Stimulated activated CD8-positive, alpha-beta memory T cell treated with anti-CD3 and anti-CD28 coated beads, Interleukin-4, amount 100 ng/mL, for 1 hour (primary cell): ENCODE measurements at places on chromosomes 16 and 17.

GRCh38 chr16:73033271-73033998 lies 14.5 kb downstream of the ZFHX3 start:
- DNase-seq = no peak

DNA sequence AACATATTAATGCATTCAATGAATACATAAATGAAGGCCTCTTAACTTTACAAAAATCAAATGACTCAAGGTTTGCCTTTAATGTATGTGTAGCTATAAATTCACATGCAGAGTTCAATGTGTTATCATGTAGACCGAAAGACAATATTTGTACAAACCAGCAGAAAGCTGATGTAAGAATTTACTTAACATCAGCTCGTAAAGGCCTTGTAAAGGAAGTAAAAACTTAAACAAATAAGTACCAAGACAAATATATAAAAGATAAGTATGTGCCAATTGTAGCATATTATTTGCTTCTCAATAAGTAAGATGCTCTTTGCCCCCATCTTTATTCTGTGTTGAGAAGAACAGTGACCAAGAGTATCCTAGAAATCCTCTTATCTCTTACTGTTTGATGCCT lies 105.7 kb downstream of the SYCE1L start:
- DNase-seq = no peak

DNA sequence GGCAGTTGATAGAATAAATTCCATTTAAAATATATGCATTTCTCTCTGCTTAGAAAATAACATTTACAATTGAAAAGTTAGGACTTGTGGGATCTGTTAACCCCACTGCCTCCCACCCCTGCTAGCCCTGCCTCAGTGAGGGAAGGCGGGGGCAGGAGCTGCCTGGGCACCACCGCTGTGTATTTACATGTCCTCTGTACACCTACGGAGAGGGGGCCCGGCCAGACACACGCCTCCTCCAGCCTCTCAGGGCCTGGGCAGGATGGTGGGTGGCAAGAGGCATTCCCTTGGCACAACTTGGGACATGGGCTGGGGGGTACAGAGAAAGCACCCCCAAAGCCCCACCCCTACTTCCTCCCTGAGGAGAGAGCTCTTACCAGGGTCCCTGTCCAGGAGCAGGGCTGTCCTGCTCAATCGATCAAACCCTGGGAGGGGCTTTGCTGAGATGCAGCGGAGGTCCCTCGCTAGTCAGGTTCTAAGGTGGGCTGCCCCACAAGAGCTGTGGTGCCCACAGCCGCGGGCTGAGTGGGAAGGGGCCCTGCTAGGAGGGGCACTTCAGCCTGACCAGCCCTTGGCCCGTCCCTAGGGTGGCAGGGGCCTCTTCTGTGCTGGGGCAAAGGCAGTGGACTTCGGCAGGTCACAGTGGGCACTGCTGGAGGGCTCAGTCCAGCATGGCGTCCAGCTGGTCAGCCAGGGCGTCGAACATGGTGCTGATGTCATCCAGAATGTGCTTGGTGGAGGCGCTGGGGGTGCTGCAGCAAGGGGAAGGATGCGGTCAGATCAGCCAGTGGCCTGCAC lies 14.7 kb downstream of the CASKIN2 start:
- no peak for DNase-seq

GRCh38 chr16:80027007-80027965 lies 426.7 kb upstream of the MAF start:
- DNase-seq = peak; percentile 2

GRCh38 chr17:1985686-1986085 lies 39.4 kb downstream of the RTN4RL1 start:
- no peak for DNase-seq

- DNase-seq = no peak
Measured at GRCh38 chr17:8345052-8345690, 5.5 kb downstream of the ODF4 start.

DNA sequence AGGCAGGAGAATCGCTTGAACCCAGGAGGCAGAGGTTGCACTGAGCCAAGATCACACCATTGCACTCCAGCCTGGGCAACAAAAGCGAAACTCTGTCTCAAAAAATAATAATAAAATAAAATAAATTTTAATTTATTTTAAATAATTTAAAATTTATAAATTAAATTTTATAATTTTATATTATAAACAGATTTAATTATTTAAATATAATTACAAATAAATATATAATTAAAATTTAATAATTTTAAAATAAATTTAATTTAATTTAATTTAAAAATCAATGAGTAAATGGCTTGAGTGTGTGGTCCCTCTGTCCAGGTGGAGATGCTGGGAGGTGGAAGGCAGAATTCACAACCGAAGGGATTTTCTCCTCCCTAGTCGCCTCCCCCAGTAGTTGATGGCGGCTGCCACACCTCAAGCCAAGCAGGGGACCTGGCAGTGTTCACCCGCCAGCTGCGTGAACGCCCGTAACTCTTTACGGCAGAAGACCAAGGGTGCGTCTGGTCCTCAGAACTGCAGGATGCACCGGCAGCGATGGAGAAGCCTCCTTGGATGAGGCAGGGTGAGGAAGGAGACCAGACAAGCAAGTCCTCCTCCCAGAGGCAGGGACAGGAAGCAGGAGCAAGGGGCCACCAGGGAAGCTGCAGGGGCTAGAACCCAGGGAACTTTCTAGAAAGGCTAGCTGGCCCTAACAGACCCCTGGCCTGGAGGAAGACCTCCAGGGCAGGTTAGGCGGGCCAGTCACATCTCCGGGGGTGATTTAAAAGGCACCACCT lies 22.9 kb upstream of the KRT17 start:
- no peak for DNase-seq

GRCh38 chr17:28760601-28761562 lies 17.1 kb downstream of the TRAF4 start:
- no peak for DNase-seq

- DNase-seq = no peak
Measured at GRCh38 chr17:15134363-15134762, 130.8 kb downstream of the PMP22 start.

GRCh38 chr17:44915321-44915726 lies at the start of gene GFAP:
TSS of gene GFAP (minus strand) at chr17:44915500. CDS start at chr17:44915486, 14 bp downstream.
- no peak for DNase-seq

GRCh38 chr17:17379197-17379991 lies 76.2 kb downstream of the NT5M start:
- DNase-seq = no peak

GRCh38 chr17:38894276-38894675 lies 24.4 kb downstream of the LASP1 start:
- DNase-seq = no peak

- no peak for DNase-seq
Measured at GRCh38 chr17:20922128-20922670, 120.6 kb downstream of the USP22 start.

- DNase-seq = peak; percentile 17
Measured at GRCh38 chr17:4004517-4005295, 40.5 kb upstream of the ATP2A3 start.

- DNase-seq = no peak
Measured at GRCh38 chr16:9917691-9918090, 264.5 kb downstream of the GRIN2A start.

DNA sequence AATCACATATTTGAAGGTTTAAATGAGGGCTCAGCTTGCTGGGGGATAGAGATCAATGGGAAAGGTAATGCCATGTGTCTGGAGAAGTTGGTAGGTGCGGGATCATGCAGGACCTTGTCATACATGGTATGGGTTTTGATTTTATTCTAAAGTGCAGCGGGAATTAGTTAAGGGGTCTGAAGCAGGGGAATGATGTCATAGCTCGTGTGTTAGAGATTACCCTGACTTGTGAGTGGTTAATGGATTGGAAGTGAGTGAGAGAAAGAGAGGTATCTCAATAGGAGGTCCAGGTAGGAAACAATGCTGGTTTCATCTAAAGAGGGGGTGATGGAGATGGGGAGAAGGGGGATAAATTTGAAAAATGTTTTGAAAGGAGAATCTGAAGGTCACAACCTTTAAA lies 280.0 kb downstream of the SHISA9 start:
- DNase-seq = no peak
